Type B pancreatic cell (in vitro differentiated cells): ENCODE measurements at places on chromosomes 4 and X. TPM values are rescaled to one million over a fixed set of nuclear protein-coding genes. Genes with fewer than 3 reads are reported as not detected.

DNA sequence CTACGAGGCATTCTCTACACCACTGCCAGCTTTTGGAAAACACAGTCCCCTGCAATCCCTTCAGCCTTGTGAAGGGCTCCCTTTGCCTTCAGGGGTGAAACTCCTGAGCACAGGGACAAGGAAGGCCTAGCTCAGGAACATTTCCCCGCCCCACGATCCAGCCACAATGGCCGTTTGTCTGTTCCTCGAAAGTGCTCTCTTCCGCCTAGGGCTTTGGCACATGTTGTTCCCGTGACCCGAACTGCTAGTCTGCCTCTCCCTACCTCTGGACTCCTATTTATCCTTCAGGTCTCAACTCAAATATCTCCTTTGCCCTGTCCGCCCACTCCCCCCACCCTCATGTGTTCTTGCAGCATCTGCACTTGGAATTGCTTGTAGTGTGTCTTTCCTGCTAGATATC, 12.1 kb downstream of the FGD1 start:
- DNase-seq = no peak

DNA sequence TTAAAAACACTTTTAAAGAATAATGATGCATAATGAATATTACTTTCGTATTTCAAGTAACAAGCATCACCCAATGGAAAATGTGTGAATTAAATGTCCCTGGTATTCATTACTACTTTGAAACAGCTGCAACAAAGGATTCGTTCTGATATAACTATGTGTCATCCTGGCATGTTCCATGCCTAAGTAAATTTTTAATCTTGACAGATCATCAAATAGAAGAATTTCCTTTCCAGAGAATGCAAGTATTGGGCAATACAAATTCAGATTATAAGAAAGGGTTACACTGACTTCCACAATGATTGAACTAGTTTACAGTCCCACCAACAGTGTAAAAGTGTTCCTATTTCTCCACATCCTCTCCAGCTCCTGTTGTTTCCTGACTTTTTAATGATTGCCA, 105.3 kb downstream of the SPCS3 start:
- no peak for DNase-seq

GRCh38 chrX:72041176-72041575, 90.5 kb downstream of the RTL5 start:
- no peak for DNase-seq

- no peak for DNase-seq
Observed at GRCh38 chr4:54102531-54103106, 2.7 kb downstream of the GSX2 start.

- no peak for DNase-seq
Observed at GRCh38 chr4:110663738-110664444, 41.0 kb upstream of the PITX2 start.

DNA sequence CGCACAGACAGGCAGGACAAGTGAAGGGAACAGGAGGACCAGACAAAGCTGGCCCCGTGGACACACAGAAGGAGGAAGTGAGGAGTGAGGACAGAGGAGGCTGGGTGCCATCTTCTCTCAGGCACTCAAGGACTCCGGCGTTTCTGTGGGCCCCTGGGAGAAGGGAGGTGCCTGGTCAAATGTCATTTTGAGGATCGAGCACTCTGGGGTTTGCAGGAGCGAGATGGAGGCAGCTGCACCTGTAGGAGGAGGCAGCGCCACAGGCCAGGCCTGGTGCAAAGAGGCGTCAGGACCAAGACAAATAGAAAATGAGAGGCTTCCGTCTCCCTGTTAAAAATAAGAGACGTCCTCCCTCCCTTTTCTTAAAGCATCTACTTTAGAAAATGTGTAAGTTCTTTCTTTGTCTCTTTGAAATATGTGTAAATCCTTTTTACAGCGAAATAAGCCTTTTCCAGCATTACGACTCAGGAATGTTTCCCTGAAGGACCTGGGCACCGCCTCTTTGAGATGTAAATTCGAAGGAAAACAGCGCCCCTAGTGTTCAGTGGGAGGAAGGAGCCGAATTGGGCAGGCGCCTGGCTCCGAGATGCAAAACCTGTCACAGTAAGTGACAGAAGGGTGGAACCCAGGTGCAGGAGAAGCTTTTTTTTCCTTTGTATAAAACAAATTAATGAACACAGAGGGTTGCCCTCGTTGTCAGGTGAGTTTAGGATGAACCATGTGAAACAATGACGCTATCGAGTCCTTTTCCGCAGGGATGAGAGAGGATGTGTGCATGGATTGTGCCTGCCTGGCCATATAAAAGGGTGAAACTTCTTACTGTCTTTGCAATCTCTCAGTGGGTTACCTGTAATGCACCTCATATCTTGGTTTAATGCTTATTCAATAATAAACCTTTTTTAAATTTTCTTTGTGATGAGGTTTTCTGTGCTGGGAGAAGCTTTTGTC, 1.4 kb upstream of the C4orf50 start:
- DNase-seq = no peak

DNA sequence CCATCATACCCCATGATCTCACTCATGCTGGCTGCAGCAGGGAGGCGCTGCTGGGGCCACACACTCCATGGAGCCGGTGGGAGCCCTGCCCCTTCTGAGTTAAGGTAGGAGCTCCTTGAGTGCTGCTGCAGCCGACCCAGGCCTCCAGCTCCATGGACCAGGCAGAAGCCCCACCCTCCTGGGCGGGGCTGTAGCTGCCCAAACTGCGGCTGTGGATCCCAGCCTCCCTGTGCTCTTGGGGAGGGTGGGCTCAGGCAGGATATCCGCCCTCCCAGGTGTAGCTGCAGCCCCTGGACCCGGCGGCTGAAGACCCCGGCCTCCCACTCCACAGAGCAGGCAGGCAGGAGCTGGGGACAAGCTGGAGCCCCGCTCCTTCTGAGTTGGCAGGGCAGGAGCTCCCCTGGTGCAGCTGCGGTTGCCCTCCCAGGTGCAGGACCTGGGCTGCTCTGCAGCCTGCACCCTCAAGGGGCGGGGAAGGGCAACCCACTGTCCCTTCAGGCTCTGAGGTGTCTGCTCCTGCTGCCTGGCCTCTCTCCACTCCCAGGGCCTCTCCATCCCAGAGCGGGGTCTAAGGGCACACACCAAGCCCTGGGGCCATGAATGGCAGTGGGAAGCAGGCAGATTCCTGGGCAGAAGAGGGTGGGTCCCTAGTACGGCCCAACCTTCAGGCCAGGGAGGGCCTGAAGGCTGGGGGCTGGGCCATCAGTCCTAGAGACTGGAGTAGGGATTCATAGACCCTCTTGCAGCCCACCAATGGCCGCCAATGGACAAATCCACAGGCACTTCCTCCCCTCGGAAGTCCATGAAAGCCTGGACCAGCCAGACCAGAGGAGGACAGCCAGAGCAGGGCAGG, 466.1 kb downstream of the DTHD1 start:
- no peak for DNase-seq

DNA sequence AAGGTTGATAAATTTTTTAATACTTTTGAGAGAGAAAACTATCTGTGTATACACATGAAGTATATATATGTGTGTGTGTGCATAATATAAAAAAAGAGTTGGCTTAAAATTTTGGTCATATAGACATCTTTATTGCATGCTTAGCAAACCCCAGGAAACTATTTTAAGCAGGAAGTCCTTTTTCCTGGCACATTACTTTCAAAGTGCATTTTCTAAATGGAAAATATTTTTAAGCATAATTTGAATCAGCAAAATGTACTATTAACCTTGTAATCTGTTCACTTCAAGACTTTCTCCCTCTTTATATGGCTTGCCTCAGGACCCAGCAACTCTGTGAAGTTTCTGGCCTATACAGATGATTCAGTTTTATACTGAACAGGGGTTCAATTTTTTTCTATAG, 106.3 kb downstream of the CDS1 start:
- no peak for DNase-seq

- no peak for DNase-seq
Observed at GRCh38 chr4:46432923-46433322, 43.0 kb upstream of the GABRA2 start.

DNA sequence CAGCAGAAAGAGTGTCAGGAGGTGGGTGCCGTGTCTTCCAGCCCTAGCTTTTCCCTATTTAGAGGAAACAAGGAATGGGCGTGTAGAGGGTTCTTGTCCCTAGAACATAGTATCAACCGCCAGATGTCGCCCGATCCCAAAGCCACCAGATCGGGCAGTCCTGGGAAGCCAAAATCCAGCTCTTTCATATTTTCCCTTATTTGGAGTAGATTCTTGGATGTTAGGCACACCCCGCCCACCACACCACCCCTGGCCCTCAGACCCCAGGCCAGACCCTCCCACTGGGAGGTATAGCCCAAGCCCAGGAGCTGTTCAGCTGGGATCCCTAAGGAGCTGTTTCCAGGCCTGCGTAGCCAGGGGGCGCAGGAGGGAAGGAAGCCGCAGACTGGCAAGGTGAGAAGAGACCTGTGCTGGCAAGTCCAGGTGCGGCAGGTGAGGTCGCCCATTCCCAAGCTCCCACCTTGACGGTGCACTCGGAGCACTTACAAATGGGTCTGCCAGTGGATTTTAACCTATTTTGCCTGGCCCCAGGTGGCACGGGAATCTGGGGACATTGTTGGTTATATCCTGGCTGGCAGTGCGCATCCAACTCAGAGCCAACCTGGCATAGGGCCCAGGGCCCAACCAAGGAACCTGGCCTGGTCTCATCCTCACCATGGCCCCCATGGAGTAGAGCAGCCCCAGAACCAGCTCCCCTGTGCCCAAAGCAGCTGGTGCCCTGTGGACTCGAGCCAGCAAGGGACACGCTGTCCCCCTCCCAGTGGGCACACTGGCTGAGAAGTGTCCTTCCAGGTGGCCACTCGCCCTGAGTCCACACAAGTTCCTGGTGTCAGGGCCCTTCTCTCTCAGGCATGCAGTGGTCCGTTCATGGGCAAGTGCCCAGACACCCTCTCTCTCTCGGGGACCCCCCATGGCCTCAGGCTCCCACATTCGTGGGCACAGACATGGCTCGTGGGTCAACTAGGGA, 811 bp downstream of the FLNA start:
- no peak for DNase-seq

- no peak for DNase-seq
Observed at GRCh38 chr4:105551965-105552746, at the start of gene ARHGEF38. Gene ARHGEF38, plus strand, starts transcription at chr4:105552620. Its CDS starts 146 bp downstream, at chr4:105552766.

- no peak for DNase-seq
Observed at GRCh38 chr4:55397520-55398321, 2.0 kb downstream of the TMEM165 start.

DNA sequence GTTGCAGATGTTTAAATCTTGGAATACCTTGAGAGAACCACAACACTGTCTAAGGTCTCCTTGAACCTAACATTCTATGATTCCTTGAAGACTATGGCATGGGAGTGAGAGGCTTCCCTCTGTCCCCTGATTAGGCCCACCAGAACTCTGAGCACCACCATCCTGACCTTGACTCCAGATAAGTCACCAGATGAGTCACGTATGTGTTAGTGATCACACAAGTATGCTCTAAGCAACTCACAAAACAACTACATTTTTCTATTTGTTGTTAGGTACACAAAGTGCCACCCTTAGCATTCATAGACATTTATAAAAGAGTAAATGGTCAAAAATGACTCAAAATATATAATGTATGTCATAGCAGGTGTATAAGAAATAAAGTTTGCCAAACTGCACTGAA, 252.9 kb upstream of the CXXC4 start:
- no peak for DNase-seq

- no peak for DNase-seq
Observed at GRCh38 chr4:131426023-131426758, 1722.9 kb upstream of the PCDH10 start.

DNA sequence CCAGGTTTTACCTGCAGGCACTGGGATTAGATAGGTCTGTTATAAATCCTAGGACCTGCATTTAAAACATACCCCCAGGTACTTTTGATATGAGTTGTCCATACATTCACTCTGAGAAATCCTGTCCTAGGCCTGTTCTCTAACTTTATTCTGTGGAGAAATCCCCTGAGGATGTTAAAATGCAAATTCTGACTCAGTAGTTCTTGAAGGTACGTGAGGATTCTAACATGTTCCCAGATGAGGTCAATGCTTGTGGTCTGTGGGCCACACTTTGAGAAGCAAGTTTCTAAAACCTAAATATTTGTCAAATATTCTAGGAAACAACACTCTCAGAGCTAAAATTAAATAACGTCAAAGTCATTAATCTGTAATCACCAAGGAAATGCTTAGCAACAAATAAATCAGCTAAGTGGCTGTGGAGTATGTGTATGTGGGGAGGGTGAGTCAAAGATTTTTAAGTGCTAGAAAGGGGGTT, 101.3 kb upstream of the MAGEB16 start:
- no peak for DNase-seq

- DNase-seq = no peak
Observed at GRCh38 chr4:52873861-52874343, 11.8 kb downstream of the RASL11B start.

- DNase-seq = no peak
Observed at GRCh38 chrX:45714866-45715265, 514.2 kb upstream of the DIPK2B start.

GRCh38 chrX:16603822-16604221, 46.1 kb upstream of the S100G start:
- DNase-seq = no peak

DNA sequence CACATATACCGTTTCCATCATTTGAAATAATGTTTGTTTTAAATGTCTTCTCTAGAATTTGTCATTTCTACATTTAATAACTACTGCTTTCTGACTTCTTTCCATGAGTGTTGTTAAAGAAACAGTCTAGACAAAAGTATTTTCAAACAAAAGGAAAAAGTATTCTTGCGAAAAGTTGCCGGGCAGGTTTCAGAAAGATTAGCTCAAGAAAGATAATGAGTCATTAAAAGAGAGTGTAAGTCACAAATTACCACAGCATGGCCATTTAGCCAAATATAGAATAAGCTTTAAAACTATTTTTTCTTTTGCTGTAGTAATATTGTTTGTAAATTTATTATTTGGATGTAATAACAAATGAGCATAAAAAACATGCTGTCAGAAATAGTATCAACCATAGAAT, 493.0 kb downstream of the TLL1 start:
- no peak for DNase-seq

DNA sequence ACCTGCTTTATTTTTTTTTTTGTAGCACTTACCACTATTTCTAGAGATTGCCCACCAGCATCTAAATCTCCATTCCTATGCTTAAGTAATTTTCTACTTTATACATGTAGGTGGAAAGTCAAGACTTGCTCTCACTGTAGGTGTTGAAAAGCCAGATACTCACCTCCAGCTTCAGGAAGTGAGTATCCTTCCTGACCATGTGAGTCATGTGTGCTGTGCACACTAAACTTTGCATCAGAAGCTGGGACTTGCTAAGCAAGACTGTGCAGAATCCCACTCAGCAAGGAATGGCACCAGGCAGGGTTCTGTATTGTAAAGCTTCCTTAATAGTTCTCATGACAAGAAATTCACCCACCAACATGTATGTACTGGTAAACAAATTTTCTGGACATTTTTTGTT, 151.8 kb downstream of the POU4F2 start:
- DNase-seq = no peak

- no peak for DNase-seq
Observed at GRCh38 chr4:88573276-88573980, 18.9 kb upstream of the HERC3 start.

OPRPN gene
- total RNA-seq = not detected in 2 replicates

VCX2 gene
- not detected in 2 replicates for total RNA-seq

FAM133A gene
- total RNA-seq = 0.46 TPM in 1 of 2 replicates, not detected in the other

MUC7 gene
- not detected in 2 replicates for total RNA-seq

SYNPO2 gene
- total RNA-seq = 20.1 and 22.9 TPM in 2 replicates

COL25A1 gene
- 2.4 and 9.2 TPM in 2 replicates for total RNA-seq

KLB gene
- 0.43 and 0.62 TPM in 2 replicates for total RNA-seq

DGKQ gene
- 17.0 and 21.2 TPM in 2 replicates for total RNA-seq
